Stimulated activated CD8-positive, alpha-beta memory T cell treated with anti-CD3 and anti-CD28 coated beads, Interleukin-15, amount 100 ng/mL, for 48 hours (primary cell): ENCODE measurements at places on chromosomes 12 and 14.

GRCh38 chr12:76375939-76376338, 27.7 kb upstream of the BBS10 start:
- no peak for DNase-seq

DNA sequence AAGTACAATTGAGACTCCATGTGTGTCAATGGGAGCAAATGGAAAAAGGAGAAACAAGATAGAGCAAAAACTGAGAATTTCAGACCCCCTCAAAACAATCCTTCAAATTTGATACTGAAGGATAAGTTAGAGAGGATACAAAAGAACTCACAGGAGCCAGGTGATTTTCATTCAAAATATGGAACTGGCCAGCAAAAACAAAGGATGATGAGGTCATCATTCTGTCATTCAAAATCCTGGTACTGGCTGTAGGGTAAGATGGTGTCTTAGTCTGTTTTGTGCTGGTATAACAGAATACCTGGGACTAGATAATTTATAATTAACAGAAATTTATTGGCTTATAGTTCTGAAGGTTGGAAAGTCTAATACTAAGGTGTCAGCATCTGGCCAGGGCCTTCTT, 80.6 kb downstream of the LMNTD1 start:
- no peak for DNase-seq

DNA sequence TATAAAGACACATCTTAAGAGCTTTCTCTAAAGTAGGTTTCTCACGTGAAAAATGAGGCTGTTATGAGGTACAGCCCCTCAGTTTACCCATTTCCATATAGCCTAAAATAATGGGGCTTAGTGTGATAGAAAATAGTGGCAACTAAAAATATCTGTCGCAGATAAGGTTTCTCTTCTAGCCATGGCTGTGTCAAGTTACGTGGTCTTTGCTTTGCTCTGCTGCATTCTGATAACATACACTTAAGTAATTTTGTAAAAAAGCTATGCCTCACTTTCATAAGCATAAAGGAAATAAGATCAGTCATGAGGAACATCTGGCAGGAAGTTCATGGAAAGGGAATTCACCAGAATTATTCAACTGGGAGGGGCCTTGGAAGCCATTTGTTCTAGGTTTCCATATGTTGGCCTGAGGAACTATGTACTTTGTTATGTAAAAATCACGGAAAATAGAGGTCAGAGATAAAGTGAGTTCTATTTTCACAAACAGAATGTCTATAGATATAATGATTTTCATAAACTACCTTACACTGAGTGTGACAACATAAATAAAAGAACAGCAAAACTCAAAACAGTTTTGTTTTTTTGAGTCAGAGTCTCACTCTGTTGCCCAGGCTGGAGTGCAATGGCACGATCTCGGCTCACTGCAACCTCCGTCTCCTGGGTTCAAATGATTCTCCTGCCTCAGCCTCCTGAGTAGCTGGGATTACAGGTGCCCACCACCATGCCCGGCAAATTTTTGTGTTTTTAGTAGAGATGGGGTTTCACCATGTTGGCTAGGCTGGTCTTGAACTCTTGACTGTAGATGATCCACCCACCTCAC, 195.6 kb upstream of the KRR1 start:
- DNase-seq, result no peak

DNA sequence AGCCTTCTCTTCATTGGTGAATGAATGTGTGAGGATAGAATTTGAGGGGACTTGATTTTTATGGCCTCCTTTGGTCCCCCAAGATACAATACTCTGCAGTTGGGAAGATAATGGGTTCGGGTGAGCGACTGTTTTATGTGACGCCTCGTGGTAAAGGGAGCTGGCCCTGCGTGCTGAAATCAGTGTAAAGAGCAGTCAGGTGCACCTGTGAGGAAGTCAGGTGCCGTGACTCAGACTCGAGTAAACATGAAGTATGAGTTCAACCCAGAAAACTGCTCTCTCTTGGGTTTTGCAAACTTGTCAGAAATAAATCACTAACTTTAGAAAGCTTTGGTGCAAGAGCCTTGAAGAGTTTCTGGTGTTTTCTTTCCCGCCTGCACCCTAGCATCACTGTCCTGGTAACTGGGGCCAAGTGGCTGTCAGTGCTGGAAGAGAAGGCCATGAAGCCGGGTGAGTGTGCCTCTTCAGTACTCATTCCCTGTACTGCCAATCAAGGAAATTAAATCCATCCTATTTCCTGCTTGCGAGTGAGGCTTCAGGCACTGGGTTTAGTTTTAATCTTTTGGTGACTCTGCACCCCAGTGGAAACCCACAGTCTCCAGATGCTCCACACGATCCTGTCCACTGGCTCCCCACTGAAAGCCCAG, 59.2 kb downstream of the AACS start:
- DNase-seq, result no peak

DNA sequence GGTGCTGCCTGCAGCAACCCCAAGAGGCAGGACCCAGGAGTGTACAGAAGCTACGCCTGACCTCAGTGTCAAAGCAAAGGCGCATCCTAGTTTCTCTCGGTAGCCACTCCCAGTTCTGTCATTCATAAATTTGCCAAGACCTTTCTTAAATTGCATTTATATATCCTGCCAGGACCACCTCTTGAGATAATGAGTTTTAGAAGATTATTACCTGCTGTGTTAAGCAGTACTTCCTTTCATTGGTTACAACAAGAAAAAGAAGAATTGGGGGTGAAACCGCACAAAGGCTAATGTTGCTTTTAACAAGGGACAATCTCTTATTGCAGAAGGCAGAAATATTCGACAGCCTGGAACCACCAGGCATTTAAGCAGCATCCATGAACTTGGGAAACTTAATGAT, 57.8 kb downstream of the CIT start:
- DNase-seq, result no peak

- DNase-seq, result no peak
Observed at GRCh38 chr12:132284071-132284826, 45.1 kb downstream of the GALNT9 start.

DNA sequence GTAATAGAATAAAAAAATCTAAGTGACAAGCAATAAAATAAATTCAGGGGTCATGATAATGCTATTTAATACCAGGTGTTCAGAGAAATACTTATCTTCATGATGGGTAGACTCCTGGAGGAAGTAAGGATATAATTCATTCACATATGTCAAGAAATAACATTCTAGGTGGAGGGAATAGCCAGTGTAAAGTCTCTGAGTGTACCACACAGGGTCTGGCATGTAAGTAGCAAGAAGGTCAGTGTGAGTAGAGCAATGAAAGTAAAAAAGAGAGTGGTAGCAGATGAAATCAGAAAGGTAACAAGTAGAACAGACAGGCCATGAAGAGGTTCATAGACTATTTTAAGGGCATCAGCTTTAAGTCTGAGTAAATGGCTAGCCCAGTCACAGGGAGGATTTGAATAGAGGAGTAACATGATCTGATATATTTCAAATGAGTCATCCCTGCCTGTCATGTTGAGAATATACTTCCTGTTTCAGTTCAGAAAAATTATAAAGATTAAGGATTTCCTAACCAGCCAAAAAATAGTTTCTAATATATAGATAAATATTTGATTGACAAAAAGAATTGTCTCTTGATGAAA, 519.9 kb downstream of the C12orf50 start:
- no peak for DNase-seq

GRCh38 chr12:120699553-120699952, 10.7 kb upstream of the UNC119B start:
- DNase-seq, result no peak

DNA sequence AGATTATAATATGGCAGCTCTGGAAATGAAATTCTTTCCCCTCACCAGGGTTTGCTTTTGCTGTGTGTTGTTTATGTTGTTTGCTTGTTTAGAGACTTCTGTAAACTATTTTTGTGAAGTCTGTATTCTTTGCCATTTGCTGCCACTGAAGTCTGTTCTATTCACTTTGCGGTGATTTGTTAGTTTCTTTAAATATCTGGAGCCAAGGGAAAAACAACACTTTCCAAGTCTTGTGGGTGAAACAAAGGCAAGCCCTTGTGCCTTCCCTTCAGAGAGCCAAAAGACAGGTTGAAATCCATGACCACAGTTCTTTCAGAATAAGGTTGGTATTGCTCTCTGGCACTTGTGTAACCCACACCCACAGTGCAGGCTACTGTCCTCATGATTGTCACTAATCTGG, 59.5 kb upstream of the RNU6-7 start:
- DNase-seq, result no peak
